NCI-H2227 treated with DMSO at 0.1 percent for 48 hours (cell line): ENCODE measurements at places on chromosomes 3 and 15.
A peak's percentile ranks its signal among the peaks of the same experiment; 100 is the strongest.

DNA sequence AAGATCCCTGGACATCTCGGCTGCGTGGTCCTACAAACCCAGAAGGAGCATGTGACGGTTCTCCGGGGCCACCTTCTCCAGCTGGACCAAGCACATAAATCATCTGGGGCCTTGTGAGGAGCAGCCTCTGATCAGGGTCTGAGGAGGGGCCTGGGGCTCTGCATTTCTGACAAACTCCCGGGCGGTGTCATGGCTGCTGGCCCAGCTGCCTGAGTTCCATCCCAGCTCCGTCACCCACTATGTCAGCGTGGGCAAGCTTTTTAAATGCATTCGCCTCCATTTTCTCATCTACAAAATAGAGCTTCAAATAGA lies 126.3 kb upstream of the MEF2A start:
- no peak for DNase-seq

DNA sequence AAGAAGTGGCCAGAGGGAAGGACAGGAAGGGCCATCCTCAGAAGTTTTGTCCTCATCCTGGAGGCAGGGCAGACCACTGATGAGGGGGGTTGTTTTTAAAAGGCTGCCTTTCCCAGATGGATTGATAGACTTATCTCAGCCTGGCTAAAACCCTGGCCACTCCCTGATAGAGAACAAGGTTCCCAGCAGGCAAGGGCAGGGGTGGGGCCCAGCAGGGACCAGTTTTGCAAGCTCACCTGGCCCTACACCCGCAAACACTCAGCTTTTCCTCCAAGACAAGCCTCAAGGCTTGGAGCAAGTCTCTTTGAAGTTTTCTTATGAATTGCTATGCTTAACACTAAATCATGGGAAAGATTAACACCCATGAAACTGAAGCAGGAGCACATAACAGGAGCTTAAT lies 9.1 kb downstream of the LIPC start:
- no peak for DNase-seq

GRCh38 chr15:74156678-74157411 lies 16.7 kb upstream of the ISLR start:
- peak; percentile 25 for DNase-seq

GRCh38 chr3:183437666-183438564 lies 9.5 kb upstream of the MCF2L2 start:
- DNase-seq, result no peak

DNA sequence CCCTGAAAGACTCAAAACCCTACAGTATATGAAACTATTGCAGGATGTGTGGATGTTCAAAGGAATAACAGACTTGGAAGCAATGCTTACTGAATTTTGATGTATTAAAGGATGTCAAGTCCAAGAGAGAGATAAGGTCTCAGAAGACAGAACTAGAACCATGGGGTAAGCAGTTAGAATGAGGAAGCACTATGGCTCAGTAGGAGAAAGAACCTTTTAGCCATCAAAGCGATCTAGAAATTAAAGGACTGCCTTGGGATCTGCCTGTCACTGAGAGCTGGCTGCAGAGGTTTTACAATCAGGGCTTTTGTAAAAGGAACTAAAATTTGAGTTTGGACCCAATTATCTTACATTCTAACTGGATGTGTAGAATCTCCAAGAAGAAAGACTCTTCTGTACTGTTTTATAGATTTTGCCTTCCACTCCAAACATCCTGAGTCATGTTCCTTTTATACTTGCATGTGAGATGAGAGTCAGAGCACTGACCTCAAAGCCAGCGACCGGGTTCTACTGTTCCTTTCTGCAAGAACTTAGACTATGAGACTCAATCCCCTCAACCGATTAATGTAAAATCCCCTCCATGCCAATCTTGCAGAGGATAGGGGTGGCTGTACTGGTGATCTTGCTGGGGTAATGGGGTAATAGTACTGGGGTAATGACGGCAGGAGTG lies 412.3 kb upstream of the TPRG1 start:
- DNase-seq, result no peak

- no peak for DNase-seq
Observed at GRCh38 chr3:15345066-15345607, 12.8 kb upstream of the SH3BP5 start.

DNA sequence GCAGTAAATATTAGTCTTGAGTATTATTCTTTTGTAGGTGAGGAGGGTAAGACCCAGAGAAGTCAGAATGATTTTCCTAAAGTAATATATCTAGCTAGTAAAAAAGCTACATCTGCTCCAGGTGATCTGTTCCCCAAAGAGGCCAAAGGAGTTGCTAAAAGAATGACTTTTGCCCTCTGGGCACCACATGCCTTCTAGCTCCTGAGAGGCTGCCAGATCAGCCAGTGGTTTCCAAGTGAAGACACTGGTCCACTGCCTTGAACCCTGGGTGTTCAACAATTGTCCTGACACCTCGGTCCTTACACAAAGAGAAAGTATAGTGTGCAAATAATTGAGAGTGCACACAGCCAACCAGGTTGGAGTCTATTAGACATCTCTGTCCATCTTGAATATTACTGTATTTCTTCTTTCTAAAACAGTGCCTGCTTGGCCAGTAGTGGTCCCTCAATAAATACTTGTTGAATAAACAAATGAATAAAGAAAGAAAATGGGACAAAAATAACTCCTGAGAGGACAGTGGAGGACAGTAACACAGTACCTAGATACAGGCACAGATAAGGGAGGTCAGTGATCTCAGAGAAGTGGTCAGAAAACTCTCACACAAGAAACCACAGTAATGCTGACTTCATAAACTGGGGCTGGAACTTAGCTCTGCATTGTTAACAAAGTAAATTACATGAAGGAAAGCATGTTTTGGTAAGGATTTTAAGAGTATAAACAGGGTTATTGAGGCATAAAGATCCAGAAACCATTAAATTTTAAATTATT lies 56.6 kb upstream of the CSTA start:
- DNase-seq, result no peak

DNA sequence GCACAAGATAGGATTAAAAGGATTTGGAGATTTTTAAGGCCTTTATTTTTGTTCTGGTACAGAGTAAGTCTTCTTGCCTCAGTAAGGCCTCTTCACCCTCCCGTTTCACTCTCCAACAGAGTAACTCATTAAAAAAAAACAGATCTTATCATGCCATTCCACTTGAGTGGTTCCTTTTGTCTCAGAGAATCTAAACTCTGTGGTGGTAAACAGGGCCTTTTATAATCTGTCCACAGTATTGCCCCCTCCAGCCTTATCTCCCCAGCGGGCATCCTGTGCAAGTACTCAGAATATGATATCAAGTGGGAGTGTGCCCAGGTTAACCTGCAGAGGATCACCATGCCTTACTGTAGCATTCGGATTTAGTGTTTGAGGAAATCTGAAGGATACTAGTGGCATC lies 20.3 kb upstream of the ATOSA start:
- no peak for DNase-seq

GRCh38 chr15:63156755-63157117 lies 541 bp downstream of the RPS27L start:
- no peak for DNase-seq

- no peak for DNase-seq
Observed at GRCh38 chr15:68177742-68178141, 27.4 kb downstream of the CALML4 start.

DNA sequence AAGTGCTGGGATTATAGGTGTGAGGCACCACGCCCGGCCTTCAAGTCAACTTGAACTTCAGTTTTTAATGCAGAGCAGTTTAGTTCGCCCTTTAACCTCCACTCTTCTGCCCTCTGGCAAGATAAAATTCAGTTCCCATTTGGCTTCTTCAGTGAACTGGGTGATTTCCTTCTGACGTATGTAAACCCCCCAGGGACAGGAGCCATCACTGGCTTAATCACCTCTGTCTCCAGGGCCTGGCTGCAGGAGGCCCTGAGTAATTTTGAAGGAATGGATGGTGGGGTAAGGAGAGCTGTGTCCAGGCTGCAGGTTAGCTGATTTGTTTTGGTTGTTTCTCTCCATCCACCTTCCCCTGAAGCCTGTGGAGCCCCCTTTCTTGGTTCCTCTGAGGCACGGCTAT lies 11.9 kb downstream of the MCM2 start:
- DNase-seq, result no peak

- DNase-seq, result no peak
Observed at GRCh38 chr3:59081071-59081470, 31.2 kb upstream of the CFAP20DC start.

DNA sequence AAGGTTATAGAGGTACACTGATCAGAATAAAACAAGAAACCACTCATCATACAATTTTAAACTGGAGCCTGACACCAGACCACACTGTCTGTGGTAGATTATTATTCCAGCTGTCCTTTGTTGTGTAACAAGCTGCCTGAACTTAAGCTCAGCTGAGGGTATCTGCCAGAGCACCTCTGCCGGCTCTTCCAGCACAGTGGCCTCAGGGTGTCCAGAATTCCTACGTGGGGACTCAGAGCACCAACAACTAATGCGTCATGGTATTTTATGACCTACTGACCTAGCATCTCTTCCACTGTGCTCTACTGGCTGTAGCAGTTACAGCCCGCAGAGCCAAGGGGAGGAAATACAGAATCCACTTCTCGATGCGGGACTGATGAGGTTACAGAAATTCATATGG lies 15.6 kb upstream of the RAF1 start:
- DNase-seq, result no peak

- DNase-seq, result no peak
Observed at GRCh38 chr15:58608129-58608590, 141.3 kb downstream of the ADAM10 start.

DNA sequence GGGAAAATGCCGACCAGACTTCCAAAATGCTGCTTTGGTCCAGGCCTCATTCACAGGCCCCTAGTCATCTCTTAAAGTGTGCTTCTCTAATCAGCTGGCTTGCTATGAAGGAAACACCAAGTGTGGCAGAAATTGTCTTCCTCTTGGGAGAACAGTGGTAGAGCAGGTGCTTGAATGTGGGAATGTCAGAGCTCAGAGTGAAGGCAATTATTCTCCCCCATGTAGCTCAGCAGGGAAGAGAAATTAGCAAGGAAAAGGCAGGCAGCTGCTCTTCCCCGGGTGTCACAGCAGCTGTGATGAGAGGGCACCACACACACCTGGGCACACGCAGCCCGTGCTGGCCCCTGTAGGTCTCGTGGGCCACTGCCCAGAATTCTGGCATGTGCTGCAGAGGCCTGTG lies 358.5 kb downstream of the WDR72 start:
- DNase-seq, result peak; percentile 13

DNA sequence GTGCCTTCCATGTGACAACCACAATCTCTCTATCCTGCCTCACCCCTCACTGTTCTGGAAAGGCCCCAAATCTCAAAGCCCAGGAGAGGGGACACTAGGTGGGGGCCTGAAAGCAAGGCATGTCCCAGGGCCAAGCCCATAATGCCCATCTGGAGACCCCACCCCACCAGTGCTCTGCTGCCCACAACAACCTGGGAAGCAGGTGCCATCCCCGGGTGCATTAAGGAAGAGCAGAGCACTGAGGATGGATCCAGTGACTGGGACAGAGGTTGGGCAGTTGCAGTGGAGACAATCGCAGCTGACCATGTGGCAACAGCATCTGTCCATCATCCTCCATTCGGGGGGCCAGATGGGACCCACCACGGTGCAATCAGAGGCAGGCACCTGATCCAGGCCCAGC lies 106.2 kb upstream of the PRR20G start:
- DNase-seq, result no peak

DNA sequence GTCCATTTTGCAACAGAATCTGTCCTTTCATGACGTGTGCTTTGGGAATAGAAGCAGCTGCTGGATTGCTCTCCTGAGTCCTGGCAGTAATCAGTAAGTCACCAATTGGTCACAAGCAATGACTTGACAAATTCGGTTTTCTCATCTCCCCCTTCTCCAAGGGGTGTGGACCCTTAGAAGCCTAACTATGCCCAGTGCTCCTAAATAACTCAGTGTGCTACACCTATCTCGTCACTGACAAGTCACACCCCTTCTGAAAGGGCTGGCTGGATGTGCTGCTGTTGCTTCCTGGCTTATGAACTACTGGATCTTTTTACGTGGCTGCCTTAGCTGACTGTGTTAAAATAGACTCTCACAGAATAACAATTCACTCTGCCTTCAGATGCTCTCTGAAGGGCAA lies 1351.5 kb downstream of the ZPLD1 start:
- no peak for DNase-seq

GRCh38 chr3:117118604-117119003 lies 409.0 kb downstream of the TUSC7 start:
- no peak for DNase-seq

- DNase-seq, result peak; percentile 48
Observed at GRCh38 chr3:9809615-9810432, at the start of gene TTLL3. TTLL3 (plus strand) TSS chr3:9810262; CDS start chr3:9810662, 400 bp downstream.

- DNase-seq, result no peak
Observed at GRCh38 chr15:94306700-94307650, 75.6 kb downstream of the MCTP2 start.

GRCh38 chr3:112381673-112382542 lies 49.0 kb downstream of the CD200 start:
- DNase-seq, result no peak

- no peak for DNase-seq
Observed at GRCh38 chr3:15214758-15215157, 8.7 kb downstream of the CAPN7 start.

DNA sequence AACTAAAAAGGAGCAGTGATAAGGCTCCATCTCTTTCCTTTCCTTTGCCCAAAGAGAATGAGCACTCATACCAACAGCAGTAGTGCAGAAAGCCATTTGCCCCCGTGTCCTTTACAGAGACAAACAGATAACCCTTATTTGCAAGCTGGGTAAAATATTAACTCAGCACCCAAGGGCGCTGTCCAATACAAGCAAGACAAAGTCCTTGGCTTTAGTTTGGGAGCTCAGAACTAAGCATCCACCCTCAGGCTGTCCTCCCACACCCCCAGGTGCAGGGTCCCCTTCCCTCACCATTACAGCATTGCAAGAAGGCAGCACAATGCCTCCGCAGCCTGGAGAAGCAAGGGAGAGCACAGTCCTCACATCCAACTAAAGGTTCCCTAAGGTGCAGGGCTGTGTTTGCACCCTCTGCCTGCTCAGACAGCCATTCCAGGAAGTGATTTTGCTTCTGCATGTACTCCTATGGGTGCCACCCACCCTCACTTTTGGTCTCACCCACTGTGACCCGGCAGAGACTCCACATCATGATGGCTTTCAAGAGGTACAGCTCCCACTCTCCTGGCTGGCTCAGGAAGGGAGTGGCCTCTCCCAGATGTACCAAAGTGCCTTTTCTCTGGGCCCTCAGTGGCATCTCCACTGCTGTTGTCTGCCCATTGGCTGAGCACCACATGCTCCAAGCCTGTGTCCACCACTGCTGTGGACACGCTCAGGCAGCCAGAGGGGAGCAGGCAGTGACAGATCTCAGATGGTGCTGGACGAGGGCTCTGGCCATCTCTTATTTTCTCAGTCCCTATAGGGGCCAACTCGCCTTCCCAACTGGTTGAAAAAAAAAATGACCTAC lies 34.1 kb upstream of the HES1 start:
- DNase-seq, result no peak
